ENCODE measurements at places on chromosomes 2 and 18.

DNA sequence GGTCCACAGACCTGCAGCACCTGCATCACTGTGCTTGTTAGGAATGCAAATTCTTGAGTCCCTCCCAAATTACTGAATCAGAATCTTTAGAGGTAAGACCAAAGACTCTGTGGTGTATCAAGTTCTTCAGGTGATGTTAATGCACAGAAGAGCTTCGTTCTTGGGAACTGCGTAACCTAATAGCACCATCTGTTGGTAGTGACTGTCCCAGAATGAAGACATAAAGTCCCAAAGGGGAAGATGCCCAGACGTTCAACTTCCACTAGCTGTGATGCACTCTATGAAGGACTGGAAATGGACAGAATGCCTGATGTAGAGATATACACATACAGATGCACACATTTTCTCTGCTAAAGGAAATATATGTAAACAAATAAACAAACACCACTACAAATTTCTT, 576.0 kb downstream of the LRP1B start:
- DNase-seq: no peak

GRCh38 chr2:205524656-205525055, 157.6 kb upstream of the NRP2 start:
- DNase-seq: no peak

DNA sequence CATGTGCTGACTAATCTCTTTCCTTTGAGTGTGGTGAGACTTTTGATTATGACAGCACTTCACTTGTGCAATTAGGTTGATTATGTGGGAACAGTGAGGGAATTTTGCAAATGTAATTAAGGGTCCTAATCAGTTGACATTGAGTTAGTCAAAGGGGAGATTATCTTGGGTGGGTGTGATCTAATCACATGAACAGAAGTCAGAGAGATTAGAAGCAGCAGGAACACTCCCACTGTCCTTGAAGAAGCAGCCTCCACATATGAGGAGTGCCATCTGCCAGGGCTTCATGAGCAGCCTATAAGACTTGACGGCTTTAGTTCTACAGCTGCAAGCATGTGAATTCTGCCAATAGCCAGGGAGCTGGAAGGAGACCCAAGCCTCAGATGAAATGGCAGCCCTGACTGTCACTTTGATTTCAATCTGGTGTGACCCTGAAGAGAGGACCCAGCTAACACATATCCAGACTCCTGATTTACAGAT, 89.4 kb upstream of the APCDD1 start:
- DNase-seq: no peak

DNA sequence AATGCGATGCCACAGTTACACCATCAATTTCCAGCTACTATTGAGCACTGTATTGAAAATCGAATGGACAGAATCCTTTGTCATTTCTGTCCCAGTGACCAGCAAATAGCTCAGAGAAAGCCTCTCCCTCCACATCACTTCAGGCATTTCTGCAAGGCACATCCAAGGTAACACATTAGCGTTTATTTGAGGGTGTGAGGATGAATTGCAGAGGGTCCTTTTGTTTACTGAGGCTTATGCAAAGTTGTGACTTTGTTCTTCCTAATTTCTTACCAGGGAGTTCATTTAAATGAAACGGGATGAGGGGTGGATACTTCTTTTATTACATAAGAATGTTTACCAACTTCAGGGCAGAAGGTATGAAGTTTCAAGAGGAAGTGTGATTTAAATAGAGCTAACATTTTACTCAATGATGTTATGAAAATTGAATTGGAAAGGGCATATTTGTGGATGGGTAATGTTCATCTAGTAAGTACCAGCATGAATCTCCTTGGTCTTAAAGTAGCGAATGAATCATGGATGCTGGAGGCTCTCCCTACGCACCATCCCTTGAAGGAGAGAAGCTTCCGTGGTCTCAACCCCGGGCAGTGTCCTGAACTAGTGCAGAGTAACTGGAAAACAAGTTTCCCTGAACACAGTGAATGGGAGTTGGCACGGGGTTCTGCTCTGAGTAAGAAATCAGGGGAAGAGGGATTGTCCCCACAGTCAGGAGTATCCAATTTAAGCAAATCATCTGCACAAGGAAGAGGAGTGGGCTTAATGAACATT, 756.5 kb downstream of the GALR1 start:
- DNase-seq: no peak

DNA sequence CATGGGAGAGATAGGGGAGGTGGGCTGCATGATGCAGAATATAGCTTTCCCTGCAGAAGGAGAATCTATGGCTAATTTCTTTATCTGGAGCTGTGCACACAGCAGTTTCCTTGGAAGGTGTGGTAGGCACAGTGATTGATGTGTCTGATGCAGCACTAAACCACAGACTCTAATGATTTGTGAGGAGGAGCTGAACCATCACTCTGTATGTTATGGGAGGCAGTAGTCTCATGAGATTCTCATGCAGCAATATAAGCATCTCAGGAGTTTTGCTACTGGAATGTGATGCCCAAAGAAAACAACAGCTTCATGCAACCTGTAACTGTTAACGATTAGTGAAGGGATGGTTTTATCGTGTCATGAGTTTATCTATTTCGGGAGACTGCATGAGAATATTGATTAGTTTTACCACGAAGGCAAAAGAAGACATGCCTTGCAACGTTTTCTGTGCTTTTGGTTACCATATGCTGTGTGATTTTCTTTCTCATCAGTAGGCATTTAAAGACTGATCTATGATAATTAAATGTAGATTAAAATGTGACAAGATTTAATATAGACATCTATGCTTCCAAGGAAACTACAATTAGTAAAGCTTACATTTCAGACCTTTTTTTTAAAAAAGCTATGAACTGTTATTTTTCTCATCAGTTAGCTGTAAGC, 286.8 kb downstream of the ARL6IP6 start:
- DNase-seq: no peak

GRCh38 chr2:120230515-120231471, 7.6 kb upstream of the TMEM185B start:
- DNase-seq: no peak

- DNase-seq: no peak
Measured at GRCh38 chr2:224586127-224586695, 1.0 kb upstream of the CUL3 start.

DNA sequence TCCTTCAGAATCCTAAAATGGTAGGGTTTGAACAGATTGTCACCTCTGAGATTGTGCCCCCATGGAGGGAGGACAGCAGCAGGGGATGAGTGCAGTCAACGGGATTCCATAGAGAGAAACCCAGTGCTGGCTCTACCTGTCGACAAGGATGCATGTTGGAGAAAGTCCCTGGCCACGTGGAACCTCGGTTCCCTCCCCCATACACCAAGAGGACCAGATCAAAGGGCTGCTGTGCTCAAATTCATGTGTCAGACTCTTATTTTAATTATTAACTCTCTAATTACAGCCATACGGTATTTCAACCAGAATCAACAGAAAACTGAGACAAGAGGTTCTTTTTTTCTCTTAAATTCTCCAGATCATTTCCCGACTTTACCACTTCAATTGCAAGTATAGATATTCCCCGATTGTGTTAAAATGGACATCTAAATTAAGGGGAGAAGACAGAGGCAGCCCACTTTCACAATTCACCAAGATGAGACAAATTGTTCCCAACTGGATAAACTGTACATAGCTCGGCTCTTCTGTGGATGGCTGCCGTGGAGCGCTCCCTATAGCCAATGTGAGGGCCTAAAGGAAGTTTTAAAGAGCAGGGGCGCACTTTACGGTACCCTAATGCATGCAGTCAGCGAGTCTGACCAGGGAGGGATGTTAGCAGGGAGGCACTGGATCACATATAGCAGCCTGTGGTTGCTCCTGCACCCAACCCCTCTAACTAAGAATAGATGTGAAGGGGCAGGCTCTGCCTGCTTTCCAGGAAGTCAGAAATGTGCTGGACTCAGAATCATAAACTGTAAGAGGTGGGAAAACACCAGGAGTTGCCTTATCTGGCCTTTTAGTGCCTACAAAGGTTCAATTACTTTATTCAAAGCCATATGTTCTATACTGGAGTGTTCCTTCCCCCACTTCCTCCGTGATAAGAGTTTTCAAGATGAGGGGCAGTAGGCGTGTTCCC, 123.1 kb downstream of the CACNB4 start:
- DNase-seq: no peak

- no peak for DNase-seq
Measured at GRCh38 chr18:73244401-73244800, 376.6 kb upstream of the NETO1 start.

DNA sequence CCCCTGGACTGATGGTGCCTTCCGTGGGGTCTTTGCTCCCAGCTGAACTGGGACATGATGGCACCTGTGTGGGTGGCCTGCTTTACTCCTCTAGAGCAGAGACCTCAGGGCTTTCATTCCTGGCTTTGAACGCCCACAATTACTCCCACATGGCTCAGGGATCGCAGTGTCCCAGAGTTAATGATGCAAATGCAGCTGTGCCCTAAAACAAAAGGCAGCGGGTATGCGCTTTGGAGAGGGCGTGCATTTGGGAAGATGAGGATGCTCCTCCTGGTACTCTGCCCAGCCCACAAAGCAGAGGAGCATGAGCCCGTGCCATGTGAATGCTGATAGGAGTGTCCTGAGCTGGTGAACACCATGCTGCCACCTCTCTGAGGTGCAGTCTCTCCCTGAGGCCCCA, 173.4 kb downstream of the FHOD3 start:
- no peak for DNase-seq

DNA sequence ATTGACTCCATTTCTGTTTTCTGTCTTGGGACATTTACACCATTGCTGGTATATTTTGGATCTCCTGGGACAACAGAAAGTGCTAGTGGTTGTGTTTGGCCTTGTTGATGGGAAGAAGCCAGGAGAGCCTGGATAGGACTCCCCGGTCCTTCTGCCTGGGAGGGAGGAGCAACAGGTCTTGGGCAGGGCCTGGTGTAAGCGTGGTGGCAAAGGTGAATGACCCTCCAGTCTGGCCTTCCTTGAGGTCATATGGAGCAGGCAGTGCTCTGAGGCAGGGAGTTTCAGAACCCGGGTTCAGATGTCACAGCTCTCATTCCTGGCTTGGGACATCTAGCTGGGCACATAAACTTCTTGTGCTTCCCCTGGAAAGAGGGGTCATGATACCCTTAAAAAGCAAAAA, 56.0 kb upstream of the RBM44 start:
- DNase-seq: no peak

DNA sequence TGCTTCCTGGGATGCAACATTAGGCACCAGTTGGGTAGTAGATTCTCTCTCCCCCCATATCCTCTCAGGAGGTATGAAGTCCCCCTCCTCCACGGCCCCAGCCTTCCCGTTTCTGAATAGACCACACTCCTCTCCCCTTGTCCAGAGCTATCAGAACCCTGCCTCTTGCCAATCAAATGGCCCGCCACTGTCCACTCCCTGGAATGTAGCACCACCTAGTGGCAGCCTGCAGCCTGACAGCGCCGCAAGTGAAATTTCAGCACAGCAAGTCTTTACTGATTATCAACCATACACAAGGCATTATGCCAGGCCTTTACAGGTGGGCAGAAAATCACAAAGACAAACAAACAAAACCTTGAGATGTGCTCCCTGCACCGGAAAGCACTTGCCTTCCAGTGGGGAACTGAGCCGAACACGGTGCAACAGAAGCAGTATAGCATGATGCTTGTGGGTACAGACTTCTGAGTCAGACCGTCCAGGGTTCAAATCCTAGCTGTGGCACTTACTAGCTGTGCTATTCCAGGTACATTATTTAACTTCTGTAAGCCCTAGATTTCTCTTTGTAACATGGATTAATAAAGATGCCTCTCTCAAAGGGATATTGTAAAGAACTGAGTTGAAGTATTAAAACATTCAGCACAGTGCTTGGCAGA, 174.0 kb downstream of the SMAD2 start:
- DNase-seq: peak; percentile 29

DNA sequence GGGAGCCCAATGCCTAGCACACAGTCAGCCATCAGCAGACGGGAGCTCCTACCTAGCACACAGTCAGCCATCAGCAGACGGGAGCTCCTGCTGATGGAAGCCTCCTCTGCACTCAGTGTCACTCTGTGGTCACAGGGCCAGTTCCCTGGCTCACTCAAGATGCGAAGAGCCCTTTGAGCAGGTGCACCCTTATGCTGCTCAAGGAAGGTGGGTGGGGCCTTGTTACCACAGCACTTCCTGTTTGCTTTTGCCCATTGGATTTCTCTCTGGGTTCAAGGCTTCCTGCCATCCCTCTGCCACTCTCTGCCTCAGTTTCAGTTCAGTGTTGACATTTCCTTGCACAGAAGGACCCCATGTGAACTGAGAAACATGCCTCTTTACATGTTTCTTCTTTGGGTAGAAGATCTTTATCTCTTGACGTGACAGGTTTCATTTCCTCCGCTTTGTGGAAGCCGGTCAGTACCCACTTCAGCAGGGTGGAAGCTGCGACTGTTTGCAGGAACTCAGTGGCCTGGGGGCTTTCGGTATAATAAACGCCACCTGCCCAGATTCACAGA, 11.6 kb downstream of the TRIB2 start:
- DNase-seq: peak; percentile 22

GRCh38 chr2:160194351-160194750, 5.7 kb downstream of the ITGB6 start:
- no peak for DNase-seq

- no peak for DNase-seq
Measured at GRCh38 chr18:63831080-63831788, 56.0 kb downstream of the SERPINB7 start.

- DNase-seq: no peak
Measured at GRCh38 chr18:2845172-2845571, 1.6 kb upstream of the EMILIN2 start.

- no peak for DNase-seq
Measured at GRCh38 chr18:75063196-75063595, 145.7 kb downstream of the PTGR3 start.

DNA sequence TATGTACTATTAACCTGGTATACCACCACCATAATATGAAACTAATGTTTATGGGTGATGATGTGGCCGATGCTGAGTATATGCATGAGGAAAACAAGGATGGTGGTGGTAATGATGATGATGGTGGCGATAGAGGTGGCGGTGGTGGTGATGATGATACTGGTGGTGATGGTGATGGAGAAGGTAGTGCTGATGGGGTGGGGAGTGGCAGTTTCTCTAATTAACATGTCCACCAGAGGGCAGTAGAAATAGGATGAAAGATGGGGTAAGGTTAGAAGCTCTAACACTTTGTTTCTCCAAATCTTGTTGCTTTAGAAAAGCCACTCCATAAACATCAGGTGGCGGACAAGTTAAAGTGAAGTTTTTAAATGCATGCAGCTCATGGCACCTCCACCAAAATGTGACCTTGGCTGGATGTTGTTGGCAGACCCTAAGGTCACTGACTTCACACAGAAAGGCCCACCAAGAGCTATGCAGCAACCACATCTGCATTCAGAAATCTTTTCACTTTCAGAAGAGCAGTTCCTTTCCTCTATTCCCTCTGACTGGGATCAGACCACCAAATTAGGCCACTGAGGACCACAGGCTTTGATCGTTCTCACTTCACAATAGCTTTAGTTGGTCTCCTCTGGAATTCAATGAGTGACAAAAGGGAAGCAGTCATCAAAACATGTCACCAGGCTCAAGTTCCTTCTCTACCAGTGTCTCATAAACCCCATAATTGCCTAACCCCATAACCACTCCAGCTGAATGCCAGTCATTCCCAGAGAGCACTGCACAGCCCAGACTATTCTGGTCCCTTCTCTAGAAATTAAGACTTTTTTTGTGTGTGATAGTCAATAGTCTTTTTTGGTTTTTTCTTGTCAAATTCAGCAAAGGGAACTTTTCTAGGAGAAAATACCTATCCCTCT, 7.5 kb upstream of the BCL11A start:
- DNase-seq: no peak

Data from activated T-cell treated with anti-CD3 and anti-CD28 coated beads for 48 hours (primary cell).